ENCODE measurements at places on chromosomes 6 and 20.

DNA sequence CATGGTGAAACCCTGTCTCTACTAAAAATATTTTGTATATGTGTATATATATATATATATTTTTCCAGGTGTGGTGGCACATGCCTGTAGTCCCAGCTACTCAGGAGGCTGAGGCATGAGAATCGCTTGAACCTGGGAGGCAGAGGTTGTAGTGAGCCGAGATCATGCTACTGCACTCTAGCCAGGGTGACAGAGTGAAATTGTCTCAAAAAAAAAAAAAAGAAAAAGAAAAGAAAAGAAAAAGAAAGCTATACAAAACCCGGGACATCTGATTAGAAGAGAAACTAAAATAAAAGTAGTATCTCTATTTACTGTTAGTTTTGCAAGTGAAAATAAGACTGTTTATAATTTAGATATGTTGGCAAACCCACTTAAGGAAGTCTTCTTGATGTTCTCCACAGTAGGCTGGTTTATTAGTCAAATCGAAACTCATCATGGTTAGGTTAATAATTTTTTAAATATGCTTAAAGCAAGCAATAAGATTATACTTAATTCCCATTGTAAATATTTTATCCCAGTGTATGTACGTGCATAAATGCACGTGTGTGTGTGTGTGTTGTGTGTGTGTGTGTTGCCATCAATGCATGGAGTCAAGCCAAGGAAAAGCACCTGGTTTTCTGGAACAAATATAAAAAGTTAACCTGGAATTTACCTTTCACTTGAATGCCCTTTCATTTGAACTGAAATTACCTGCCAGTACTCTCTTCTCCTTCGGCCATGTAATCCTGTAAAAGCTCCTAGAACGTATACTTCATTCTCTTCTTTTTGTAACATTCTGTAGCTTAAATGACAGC is 7.1 kb downstream of the VNN2 start:
- DNase-seq = no peak

- no peak for DNase-seq
Observed at GRCh38 chr6:96394727-96395126, 126.9 kb upstream of the UFL1 start.

DNA sequence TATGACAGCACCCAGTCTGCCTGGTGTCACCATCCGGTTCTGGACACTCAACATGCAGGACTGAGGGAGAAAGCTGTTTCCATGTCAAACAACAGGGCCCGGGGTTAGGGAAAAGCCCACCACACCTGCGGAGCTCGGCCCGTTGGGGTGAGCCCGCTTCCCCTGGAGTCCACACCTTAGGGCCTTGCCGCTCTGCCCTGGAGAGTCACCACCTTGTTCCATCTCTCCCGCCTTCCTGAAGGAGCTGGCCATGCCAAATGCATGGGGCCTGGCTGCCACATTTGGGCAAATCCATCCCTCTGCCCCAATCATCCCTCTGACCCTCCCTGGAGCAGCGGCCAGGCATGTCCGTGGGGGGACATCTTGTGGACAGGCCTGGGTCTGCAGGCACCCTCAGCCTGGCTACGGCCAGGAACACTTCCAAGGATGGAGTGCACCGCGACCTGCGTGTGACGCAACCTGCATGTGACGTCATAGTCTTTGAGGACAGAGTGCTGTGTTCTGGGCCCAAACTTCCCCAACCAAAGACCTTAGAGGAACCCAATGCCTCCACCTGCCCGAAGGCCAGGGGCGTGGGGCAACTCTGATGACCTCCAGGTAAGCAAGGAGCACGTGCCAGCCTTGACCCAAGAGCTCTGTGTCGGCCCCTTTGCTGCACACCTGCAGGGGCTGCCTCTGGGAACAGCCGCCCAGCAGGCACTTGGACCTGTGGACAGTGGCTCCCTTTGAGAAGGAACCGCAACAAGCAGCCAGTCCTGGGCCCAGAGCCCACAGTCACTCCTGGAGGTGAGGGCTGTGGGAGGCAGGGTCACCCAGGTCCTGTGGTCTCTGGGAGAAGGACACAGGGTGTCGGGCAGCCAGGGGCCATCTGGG is 1.7 kb downstream of the CABLES2 start:
- no peak for DNase-seq

- DNase-seq = no peak
Observed at GRCh38 chr6:166251655-166252054, 56.5 kb downstream of the PRR18 start.

DNA sequence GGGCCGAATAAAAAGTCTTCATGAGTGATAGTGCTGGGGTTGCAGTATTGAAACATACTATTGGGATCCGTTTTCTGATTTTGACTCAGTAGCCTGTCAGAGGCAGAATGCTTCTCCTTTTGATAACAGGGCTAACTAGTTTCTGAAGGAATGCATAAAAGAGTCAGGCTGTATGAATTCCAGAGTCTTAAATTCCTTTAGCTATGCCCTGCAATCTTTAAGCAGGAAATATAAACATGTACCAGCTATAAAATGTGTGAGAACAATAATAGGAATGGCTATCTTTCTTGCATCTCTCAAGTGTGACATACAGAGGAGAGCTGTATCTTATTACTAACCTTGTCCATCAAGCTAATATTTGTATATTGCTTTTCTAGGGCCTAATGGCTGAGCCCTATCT is 917.1 kb downstream of the KIF16B start:
- DNase-seq = no peak

- no peak for DNase-seq
Observed at GRCh38 chr6:148625609-148626008, 121.2 kb upstream of the UST start.

- no peak for DNase-seq
Observed at GRCh38 chr6:22334778-22335177, 37.9 kb upstream of the PRL start.

DNA sequence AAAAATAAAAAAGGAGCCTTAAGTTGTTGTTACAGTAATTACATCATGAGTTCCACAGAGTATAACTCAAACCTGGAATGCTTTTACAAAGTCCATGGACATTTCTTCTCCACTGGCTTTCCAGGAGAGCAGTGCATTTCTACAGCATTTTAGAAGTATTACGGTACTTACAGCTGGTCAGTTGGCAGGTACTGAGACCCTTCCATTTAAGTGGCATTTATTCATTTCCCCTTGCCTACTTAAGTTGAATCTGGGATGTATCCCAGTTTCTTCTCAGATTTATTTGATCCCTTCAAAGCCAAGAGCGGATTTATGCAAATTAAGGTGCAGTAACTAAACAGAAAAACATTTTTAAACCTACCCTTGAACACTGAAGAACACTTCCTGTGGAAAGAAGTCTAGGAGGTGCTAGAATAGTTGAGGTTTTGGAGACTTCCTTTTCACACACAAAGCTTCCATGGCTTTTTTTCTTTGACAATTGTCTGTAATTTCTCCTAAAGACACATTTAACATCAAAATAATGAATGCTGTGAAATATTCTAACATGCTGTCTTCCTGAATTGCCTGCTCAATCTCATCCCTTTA is 3.4 kb downstream of the PRDM13 start:
- no peak for DNase-seq

- no peak for DNase-seq
Observed at GRCh38 chr6:136087986-136088385, 162.1 kb downstream of the MTFR2 start.

DNA sequence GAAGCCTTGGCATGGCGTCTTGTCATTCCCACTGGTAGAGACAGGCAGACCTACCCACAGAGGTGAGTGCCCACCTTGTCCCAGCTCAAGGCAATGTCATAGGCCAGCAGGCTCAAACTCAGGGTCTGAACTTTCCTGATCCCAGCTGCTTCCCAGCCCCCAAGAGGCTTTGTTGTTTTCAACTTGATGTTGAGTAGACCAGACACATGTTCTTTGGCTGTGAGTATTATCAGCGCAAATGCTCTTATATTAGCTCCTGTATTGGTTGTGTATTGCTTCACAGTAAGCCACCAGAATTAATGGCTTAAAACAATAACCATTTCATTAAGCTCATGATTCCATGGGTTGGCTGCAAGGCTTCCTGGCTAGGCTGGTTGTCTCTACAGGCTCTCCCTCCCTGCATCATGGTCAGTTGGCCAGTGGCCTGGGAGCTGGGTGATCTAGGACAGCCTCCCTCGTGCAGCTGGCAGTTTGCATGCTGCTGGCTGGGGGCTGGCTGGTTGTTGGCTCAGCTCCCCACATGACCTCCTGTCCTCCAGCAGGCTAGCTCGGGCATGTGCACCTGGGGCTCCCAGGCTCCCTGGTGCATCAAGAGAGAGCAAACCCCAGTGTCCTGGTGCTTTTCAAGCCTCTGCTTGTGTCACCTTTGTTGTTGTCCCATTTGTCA is 21.6 kb downstream of the TOX2 start:
- no peak for DNase-seq

DNA sequence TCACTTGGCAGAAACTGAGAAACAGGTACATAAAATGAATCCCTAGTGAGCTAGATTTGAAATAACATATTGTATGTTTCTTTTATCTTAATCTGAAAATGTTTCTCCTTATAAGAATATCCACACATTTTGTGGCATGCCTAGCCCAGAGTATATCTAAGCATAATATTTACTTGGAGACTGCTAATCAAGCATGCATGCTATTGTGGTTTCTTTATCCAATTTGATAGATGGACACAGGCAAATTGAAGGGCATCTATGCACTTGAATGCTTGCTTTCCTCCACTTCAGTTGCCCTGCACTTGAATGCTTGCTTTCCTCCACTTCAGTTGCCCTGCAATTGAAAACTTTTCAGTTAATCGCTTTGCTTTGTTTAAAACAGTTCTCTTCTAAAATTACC is 729.8 kb downstream of the TBC1D32 start:
- DNase-seq = no peak

DNA sequence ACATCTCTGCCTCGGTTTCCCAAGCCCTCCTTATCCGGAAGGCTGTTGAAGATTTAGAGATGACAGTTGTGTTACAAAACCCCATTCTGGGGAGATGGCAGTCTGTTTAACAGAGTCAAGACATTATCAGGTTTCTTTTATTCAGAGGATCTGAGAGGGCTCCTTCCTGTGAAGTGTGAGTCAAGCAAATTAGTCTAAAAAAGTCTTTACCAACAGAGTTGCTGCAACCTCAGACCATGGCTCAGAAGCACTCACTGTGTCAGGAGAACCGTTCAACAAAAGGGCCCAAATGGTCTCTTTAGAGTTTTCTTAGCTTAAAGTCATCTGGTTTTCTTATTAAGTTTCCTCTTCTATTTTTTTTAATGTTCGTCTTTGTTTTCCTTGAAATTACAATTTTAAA is 717.8 kb downstream of the EPM2A start:
- DNase-seq = no peak

GRCh38 chr20:34956041-34956458 is 382 bp downstream of the MYH7B start:
- DNase-seq = no peak

GRCh38 chr20:13223736-13224520 is 2.9 kb downstream of the ISM1 start:
- no peak for DNase-seq

DNA sequence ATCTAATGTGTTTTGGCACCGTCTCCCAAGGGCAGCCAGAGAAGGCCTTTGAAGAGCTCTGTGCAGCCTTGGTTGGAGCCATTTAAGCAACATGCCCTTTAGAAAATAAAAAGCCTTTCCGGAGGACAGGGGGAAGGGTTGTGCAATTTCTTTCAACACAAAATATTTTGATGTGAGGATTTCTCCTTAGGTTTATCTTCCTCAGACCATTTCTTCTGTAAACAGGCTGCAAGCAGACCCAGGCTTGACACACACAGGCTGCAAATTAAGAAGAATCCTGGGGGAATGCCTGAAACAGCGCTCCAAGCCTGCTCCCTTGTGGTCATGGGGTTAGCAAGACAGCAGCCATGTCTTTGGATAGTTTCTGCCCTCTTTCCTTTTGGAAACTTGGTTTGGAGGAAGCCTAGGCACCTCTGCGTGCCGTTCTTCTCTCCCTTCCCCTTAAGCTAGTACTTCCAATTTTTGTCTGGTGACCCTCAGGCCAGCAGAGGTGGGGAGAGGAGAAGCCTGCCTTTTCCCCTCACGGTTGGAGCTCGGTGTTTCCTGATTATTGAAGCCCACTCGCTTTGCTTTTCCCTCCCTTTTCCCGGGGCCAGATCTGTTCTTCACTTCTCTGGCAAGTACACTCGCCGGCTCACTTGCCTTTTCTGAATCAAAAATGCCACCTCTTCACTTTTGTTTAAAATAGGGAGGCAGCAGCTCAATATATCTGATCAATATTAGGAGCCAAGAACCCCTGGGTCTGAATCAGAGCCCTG is 39.6 kb upstream of the NOX3 start:
- DNase-seq = peak; percentile 6

- DNase-seq = no peak
Observed at GRCh38 chr6:125503181-125503580, 201.4 kb upstream of the HDDC2 start.

DNA sequence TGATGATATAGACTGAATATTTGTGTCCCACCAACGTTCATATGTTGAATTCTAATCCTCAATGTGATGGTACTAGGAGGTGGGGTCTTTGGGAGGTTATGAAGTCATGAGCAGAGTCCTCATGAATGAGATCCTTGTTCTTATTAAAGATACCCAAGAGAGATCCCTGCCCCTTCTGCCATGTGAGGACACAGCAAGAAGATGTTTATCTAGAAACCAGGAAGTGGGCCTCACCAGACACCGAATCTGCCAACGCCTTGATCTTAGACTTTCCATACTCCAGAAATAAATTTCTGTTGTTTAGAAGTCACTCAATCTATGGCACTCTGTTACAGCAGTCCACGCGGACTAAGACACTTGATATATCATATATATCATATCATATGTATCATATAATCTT is 67.7 kb upstream of the GCM1 start:
- no peak for DNase-seq

DNA sequence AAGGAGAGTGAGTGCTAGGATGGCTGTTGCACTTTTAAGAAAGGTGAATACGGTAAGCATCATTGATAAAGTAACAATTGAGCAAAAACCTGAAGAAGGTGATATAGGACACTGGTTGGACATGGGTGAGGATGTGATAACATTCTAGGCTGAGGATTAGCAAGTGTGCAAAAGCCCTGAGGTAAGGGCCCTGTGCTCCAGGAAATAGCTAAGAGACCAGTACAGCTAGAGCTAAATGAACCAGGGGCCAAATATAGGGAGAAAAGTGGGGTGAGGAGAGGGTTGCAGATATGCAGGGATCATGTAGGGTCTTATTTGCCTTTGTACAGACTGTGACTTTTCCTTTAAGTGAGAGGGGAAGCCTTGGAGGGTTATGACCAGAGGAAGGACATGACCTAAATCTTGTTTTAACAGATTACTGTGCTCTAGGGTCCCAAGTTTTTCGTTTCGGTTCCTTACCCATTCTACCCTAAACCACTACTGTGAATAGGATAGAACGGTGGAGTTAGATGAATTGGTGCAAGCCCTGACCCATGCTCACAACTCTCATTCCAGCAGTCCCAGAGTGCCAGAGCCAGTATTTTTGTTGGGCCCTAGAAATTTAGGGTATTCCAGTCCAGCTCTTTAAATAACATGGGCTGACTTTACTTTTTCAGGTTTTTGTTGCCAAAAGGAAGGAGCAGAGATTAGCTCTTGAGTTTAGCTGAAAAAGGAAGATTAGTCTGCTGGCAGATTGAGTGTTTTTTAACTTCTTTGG is 10.7 kb downstream of the MAPK14 start:
- no peak for DNase-seq

- DNase-seq = no peak
Observed at GRCh38 chr6:168128006-168128630, 49.1 kb upstream of the FRMD1 start.

- no peak for DNase-seq
Observed at GRCh38 chr6:13446381-13446780, 41.0 kb downstream of the GFOD1 start.

Measured in GOT3 (cell line).